ENCODE measurements at places on chromosomes 16 and 17.

DNA sequence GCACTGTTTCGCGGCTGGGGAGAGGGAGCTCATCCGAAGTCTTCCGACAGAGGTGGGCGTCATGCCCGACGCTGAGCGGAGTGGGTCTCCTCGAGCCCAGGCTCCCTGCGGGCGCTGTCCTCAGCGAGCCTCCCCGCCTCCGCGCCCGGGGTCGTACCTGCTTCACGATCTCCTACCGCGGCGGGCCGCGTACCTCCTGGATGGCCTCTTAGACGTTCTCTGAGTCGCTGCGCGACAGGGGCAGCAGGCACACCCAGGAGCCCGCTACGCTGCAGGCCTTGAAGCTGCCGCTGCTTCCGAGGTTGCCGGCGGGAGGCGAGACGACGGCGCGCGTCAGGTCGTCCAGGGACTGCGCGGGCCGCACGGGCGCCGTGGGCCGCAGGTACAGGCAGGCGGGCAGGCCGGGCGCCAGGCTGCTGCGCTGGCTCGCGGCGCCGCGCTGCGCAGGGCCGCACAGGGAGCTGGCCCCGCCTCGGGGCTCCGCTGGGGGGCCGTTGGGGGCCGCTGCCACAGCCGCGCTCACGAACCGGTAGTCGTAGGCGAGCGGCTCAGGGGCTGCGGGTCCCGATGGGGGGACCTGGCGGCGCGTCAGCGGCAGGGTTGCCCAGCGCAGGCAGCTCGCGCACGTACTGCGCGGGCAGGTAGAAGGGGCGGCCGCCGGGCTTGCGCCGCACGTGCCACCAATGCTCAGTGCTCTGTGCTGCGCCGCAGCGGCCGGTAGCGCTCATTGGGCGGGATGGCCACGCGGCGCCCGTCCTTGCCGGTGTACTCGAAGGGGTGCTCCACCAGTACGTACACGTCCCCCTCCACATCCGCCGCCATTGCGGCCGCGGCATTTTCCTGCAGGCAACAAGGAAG lies 116.4 kb upstream of the SMURF2 start:
- peak; percentile 32 for DNase-seq

DNA sequence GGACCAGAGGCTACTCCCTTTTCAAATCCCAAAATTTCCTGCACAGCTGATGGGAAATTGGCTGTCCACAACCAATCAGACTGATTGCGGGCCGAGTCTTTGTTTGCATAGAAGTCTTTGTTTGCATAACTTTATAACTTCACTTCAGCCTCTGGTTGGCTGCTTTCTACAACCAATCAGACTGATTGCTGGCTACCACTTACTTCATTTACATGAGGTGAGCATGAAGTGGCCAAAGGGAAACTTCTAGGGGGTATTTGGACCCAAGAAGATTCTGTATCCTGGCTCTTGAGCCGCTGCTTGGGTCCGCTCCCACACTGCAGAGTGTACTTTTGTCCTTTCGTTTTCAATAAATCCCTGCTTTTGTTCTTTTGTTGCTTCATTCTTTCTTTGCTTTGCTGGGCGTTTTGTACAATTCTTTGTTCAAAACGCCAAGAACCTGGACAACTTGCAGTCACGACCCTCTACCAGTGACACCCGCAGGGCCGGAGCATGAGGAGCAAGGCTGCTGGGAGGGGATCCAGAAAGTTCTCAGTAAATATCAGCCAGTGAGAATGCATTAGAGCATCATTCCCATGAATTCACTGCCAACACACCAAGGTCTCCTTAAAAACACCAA lies 67.5 kb downstream of the IQCK start:
- DNase-seq = no peak

DNA sequence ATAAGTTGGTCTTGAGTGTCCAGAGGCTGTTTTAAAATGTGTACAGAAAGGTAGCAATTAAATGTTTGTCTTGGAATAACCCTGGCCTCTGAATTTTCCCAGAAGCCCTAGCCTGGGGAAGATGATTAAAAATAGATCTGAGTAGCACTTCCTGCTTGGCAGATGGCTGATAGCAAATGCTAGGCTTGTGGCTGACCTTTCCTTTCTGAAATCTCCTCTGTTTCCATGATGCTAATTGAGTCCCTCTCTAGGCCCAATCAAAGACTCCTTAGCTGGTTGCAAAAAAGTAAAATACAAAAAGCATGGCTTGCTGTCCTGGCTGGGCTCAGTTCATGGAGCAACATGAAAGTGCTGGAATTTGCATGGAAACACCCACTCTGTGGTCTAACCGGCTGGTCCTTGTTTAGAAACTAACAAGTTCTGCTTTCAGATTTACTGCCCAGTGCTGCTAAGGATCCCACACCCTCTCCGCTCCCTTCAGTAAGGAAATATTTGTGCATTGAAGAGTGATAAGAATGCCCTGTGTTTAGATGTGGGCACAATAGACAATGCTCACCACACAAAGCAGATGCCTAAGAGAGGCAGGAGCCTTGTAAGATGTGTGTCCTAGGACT lies 40.8 kb downstream of the YPEL2 start:
- DNase-seq = peak; percentile 94

DNA sequence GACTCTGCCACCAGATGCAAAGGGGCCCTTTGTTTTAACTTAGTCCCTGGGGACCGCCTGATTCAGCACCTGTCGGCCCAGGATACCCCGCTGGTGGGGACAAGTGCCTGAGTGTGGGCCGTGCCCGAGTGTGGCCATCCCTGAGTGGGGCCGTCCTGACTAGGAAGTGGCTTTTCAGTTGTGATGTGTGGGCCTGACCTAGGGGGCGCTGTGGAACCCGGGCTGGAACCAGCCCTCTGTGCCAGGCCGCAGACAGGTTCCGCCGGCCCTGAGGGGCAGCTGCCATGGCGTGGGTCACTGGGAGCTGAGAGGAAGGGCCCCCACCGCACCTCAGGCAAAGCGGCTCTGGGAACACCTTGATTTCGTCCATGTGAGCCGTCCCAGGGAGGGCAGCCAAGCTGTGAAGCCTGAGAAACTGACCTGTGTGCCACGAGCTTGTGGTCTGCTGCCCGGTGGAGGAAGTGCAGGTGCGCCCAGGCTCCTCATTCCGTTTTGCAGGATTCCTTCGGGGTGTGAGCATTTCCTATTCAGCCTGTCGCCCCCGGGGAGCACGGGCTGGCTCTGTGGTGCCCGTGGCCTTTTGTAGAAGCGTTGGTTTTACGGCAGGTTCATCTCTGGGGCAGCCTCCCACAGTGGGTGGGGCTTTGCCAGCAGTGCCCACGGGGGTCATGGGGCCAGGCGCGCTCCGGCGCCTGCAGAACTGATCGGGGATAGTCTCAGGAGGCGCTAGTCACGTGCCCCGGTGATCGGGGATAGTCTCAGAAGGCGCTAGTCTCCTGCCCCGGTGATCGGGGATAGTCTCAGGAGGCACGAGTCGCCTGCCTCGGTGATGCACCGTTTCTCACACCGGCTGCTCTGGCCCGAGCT lies 5.3 kb downstream of the RPL13 start:
- peak; percentile 50 for DNase-seq

- DNase-seq = no peak
These were observed 170.7 kb downstream of the SEC14L1 start for GRCh38 chr17:77311371-77311981.

GRCh38 chr16:69565671-69566239 lies at the start of gene NFAT5:
Gene NFAT5, plus strand, starts transcription at chr16:69565966. Its CDS starts 336 bp downstream, at chr16:69566302.
- peak; percentile 89 for DNase-seq

DNA sequence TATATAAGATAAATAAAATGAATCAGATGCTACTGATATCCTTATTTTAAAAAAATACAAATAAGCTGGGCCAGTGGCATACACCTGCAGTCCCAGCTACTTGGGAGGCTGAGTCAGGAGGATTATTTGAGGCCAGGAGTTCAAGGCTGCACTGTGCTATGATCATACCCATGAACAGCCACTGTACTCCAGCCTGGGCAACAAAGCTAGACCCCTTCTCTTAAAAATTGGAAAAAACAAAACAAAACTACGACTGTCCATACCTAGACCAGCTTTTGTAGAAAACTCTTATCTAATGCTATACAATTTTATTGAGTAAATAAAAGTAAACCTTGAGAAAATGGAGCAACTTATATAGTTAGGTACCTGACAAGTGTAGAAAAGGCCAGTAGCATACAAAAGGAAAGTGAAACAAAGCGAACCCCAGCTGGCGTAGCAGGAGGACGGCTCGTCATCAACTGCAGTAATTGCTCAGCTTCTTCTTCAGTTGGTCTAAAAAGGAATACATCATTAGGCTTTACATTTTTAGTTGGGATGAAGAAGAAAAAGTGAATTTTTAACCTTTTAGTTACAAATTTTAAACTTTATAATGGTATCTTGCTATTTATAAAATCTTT lies 23.6 kb downstream of the INTS2 start:
- no peak for DNase-seq

DNA sequence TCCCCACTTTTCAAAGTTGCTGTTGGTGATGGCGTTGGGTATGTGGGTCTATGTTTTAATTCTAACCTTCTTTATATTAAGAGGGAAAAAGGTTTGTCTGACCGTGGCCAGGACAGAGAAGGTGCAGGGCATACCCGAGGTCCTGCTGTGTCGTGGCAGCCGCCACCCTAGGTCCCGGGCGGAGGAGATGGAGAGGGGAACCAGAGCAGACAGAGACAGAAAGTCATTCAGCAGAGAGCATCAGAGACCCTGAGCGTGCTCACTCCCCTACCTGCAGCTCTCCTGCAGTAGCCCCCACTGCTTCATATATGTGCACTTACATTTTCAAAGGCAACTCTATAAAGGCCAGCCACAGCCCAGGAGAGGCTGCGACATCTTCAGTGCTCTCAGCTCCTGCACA lies 327.2 kb upstream of the TNRC6C start:
- no peak for DNase-seq

- DNase-seq = no peak
These were observed 31.4 kb upstream of the CDC42EP4 start for GRCh38 chr17:73343168-73343634.

GRCh38 chr16:17364319-17365210 lies 106.2 kb downstream of the XYLT1 start:
- DNase-seq = peak; percentile 35

GRCh38 chr17:8210761-8211458 lies 535 bp upstream of the AURKB start:
- DNase-seq = no peak
